Stimulated activated CD8-positive, alpha-beta memory T cell treated with anti-CD3 and anti-CD28 coated beads, Interleukin-2, amount 100 ng/mL, for 1 hour (primary cell): ENCODE measurements at places on chromosomes 13 and 19.

GRCh38 chr13:108056278-108056677 is 159.1 kb downstream of the LIG4 start:
- DNase-seq: no peak

GRCh38 chr19:55452749-55453346 is 8.6 kb downstream of the ISOC2 start:
- no peak for DNase-seq

- no peak for DNase-seq
Measured at GRCh38 chr19:35264268-35265125, 4.3 kb upstream of the USF2 start.

DNA sequence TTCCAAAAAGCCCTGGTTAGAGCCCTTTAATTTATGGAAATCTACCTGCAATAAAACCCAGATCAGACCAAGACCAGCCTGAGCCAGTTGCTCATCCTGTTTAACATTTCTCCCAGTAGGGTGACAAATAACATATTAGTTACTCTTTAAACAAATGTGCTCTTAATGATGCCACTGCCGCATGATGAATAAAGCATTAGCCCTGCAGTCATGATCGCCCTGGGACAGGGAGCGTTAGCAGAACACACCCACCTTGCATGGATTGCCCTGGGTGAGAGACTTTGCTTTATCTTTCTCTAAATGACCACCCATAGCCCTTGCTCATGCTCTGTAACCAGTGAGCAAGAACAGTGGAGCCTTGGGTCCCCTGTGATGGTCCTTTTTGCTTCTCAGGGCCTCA is 362.4 kb downstream of the ENOX1 start:
- no peak for DNase-seq

- DNase-seq: no peak
Measured at GRCh38 chr19:39103151-39103550, 19.0 kb downstream of the ACP7 start.

DNA sequence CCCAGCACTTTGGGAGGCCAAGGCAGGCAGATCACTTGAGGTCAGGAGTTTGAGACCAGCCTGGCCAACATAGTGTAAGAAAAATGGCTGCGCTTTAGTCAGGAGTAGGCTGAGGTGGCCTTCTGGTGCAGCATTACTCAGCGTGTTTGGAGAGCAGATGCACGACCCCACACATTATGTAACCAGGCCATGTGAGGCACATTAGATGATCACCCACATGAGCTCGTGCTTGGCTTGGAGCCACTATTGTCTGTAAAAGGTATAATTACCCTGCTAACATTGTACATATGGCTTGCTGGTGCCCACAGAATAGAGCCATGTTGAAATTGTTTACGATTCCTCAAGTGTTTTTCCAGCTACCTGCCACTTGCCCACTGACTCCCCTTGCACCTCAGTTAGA is 24.0 kb upstream of the SCEL start:
- DNase-seq: no peak

- peak; percentile 60 for DNase-seq
Measured at GRCh38 chr19:35509861-35510625, 3.4 kb downstream of the DMKN start.

DNA sequence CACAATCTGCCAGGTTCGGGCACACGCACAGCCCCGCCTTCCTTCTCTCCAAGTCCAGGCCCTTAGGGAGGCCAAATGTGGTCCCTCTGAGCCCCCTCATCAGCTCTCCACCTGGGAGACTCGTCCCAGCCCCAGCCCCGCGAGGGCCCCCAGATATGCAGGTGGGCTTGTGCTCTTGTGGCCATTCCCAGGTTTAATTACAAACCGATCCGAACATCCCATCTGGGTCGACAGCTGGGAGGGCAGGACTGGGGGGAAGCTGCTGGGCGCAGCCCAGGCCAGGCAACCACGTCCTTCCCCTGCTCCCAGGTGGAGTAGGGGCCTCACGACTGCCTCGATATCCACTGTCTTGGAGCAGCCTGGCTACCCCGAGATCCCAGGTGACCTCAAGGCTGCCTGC is 7.5 kb upstream of the C2CD4C start:
- DNase-seq: no peak

- DNase-seq: no peak
Measured at GRCh38 chr19:46788968-46789338, 559 bp upstream of the SLC1A5 start.

GRCh38 chr13:43936647-43937046 is 56.9 kb downstream of the LACC1 start:
- DNase-seq: no peak

DNA sequence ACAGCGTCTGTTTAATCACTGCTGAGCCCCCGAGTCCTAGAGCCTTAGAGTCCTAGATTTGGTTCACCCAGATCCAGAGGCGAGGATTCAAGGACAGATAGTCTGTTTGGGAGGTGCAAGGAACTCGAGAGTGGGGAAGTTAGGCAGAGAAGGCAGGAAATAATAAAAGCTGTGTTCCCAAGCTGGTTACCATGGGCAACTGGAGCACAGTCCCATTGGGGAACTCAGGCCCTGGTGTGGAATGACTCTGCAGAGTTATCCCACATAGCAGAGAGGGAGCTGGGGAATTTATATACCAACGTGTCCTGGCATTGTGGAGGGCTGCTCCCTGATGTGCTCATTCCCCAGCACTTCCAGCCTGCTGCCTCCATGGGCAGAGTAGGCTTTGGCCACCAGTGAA is 9.7 kb downstream of the IGSF23 start:
- DNase-seq: no peak

DNA sequence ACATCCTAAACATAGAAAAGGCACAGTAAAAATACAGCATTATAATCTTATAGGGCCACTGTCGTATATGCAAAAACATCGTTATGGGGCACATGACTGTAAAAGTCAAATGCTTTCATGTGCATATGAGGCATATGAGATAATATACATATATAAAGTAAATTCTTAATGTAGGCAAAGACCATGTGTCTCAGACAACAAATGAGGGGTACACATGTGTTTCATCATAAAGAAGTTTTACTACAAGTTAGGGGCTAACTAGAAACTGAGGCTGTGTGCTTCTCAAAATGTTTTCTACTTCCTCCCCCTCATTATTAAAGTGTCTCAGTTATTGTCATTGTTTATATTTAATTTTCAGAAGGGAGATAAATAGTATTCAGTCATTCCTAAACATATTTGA is 309.6 kb downstream of the SHISA2 start:
- DNase-seq: no peak

- DNase-seq: no peak
Measured at GRCh38 chr13:60482012-60482411, 85.0 kb downstream of the TDRD3 start.

DNA sequence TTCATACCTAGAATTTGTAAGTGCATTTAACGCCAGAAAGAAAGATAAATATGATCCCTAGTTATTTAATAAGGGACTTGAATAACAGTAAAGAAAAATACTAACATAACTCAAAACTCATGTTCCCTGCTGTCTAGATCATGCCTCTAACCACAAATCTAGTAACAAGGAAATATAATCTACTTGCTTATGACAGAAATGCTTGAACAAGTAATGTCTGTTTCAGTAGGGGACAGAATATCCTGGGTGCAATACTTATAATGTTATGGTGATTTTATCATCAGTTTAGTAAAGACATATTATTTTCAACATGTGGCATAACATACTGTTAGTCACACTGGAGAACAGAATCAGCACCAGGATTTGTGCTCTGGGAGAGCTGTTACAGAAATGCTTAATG is 861.9 kb upstream of the SLITRK1 start:
- DNase-seq: no peak

DNA sequence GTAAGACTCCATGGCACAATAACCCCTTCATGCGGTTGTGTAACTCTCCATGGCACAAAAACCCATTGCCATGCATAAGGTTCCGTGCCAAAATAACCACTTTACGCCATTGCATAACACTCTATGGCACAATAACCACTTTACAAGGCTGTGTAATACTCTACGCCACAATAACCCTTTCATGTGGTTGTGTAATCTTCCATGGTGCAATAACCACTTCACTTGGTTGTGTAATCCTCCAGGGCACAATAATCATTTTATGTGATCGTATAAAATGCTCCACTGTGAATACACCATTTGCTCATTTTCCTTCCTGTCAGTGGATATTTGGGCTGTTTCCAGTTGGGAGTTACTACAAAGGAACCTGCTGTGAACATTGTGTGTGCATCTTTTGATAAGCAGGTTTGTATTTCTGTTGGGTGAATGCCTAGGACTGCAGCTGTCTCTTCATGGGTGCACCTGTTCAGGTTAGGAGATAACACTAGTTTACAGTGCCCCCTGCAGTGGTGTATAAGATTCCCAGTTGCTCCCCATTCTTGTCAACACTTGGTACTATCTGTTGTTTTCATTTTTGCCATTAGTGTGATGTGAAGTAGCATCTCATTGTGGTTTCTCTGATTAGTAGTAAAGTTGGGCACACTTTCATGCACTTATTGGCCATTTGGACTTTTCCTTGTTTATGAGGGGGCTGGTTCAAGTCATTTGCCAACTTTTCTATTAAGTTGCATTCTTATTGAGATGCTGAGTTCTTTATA is 21.1 kb upstream of the ZSCAN18 start:
- no peak for DNase-seq

- DNase-seq: no peak
Measured at GRCh38 chr13:114077099-114077932, 55.1 kb downstream of the RASA3 start.

- no peak for DNase-seq
Measured at GRCh38 chr19:44050740-44051649, 841 bp upstream of the ZNF223 start.

- no peak for DNase-seq
Measured at GRCh38 chr13:30832845-30833332, 73.2 kb upstream of the MEDAG start.

DNA sequence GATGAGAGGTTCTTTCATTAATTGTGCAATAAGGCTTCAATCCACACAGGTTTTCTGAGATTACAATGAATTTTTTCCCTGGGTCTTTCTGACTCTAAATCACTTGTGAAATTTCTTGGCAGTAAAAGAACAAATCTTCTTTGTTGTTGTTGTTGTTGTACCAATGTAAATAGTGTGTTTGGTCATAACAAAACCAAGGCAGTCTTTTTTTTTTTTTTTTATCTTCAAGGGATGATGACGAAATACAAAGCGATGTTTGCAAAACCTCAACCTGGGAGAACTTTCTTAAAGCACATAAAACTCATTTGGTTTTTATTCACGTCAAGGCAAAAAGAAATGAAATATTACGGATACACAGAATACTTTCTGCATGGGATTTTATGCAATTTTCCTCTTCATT is 462.0 kb downstream of the LIG4 start:
- no peak for DNase-seq

- no peak for DNase-seq
Measured at GRCh38 chr13:83221813-83222241, 660.4 kb downstream of the SLITRK1 start.

- DNase-seq: no peak
Measured at GRCh38 chr13:22482496-22483000, 698.2 kb upstream of the SGCG start.

DNA sequence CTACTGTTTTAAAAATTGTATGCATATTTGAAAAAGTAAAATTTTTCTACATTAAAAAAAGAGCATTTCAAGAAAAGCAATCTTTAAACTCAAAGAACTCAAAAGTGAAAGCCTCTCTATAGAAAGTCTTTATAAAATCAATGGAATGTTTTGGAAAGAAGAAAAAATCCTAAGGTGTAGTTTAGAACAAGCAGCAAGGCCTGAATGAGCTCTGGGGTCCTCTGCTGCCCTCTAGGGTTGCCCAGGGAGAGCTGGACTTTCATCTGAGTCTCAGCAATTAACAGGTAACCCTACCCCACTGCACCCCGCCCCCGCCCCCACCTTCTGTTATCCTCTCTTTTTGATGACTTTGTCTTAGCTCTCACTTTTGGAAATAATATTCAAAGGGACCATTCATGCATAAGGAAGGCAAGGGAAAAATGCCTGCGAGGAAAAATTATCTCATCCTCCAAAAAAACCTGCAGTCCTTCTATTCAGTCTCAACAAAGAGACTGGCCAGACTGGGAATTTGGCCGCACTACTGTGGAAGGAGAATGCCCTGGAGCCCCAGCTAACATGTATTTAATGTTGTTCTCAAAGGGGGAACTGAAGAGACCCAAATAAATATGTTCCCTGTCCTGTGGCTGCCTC is 24.1 kb downstream of the SLC25A30 start:
- no peak for DNase-seq

DNA sequence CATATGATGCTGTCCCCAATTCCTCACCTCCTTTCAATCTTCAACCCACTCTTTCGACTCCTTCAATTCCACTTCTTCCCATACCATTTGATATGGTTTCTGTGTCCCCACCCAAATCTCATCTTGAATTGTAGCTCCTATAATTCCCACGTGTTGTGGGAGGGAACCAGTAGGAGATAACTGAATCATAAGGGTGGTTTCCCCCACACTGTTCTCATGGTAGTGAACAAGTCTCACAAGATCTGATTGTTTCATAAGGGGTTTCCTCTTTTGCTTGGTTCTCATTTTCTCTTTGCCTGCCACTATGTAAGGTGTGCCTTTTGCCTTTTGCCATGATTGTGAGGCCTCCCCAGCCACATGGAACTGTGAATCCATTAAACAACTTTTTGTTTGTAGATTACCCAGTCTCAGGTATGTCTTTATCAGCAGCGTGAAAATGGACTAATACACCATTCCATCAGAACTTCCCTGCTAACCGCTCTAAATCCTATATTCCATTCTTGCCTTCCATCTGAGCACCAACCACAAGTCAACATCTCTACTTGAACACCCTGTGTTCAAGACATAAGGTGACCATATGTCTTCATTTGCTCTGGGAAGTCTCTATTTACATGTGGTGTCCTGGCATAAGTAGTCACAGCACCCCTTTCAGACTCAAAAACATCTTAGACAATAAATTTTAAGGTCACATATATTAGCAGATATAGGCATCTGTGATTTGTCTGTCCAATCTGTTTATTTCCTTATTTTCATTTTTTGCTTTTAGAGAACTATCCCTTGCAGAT is 122.9 kb downstream of the TSHZ3 start:
- DNase-seq: no peak

- DNase-seq: no peak
Measured at GRCh38 chr19:28972058-28972852, 240.7 kb downstream of the UQCRFS1 start.
